ENCODE measurements at places on chromosomes 3 and 15. TPM values are rescaled to one million over a fixed set of nuclear protein-coding genes. Genes with fewer than 3 reads are reported as not detected.

GRCh38 chr3:186261638-186262037, 100.4 kb downstream of the DGKG start:
- no peak for DNase-seq

DNA sequence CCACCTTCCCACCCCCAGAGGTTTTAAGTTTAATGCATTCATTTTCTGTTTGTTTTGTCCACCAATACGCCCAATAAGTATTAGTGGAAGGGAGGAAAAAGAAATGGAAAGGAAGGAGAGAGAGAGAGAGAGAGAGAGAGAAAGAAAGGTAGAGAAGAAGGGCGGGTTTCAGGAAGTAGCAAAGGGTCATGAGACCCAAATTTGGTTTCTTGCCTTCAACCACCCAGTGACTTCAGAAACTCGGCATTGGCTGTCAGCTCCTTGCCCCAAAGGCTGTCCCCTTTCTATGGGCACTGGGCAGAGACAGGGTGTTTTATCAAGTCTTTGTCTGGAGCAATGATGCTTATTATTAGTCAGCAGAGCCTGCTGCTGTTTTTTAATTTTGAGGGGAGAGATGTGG, 13.5 kb upstream of the NR1D2 start:
- DNase-seq: no peak

Gene CPNE4
- 34.5 TPM for total RNA-seq

Gene RHOA
- 266 TPM for total RNA-seq

DNA sequence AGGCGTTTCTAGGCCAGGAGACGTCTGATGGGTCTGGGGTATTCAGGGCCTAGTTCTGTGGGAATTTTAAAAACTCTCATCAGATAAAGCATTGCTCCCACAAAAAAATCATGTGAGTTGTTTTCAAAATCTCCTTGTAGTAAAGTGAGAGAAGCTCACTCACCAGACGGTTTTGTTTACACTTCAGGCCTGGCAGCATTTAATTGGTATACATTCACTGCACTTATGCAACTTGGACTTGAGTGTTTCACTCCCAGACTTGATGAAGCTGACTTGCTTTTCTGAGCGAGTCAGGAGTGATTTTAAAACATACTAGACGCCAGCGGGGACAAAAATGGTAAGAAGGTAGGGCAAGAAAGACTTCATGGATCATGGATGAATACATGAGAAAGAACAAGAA, 75.2 kb downstream of the SLCO3A1 start:
- DNase-seq: no peak

All from left ventricle myocardium superior (tissue), 1 donor.